ENCODE measurements at places on chromosomes 13 and 19.

- DNase-seq, result peak; percentile 11
Measured at GRCh38 chr13:42333613-42334328, 61.8 kb downstream of the AKAP11 start.

DNA sequence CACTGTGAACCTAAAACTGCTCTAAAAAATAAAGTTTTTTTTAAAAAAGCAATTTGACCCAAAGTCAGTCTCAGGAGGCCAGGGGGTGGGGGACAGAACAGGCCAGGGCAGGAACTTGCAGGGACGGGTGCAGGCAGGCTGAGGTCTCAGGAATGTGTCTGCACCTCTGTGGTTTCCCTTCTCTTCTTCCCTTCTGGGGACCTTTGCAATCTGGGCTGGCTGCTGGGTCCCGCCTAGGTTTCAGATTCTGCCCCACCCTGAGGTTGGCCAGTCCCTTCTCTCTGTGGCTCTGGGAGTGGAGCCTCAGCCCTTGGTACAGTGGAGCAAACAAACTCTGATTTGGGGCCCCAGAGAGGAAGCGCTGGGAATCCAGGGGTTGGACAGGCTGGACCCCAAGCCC, 5.3 kb upstream of the F2RL3 start:
- no peak for DNase-seq

DNA sequence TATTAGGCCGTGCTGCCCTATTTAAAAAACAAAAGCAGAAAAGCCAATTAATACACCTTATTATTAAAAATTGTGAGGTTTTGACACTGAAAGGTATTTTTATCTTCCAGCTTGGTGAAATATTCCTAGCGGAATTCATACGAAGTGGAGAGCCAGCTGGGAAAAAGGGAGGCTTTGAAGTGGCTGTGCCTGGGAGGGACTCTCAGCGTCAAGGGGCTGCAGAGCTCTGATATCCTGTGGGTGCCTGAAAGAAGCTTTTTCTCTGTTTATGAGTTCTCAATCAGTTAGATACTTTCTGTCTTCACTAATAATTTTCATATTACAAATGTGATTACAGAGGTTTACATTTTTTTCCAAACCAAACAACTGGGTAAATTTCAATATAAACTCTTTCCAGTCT, 140.2 kb upstream of the MIR17HG start:
- no peak for DNase-seq

DNA sequence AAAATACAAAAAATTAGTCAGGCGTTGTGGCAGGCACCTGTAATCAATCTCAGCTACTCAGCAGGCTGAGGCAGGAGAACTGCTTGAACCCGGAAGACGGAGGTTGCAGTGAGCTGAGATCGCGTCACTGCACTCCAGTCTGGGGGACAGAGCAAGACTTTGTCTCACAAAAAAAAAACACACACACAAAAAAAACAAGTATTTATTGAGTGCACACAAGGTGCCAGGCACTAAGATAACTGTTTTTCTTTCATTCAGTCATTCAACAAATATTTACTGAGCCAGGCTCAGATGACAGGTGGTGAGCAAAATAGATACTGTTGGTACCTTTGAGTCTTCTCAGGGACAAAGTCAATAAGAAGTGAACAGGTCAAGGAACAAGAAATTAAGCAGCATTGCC, 6.3 kb downstream of the CIB3 start:
- no peak for DNase-seq

- DNase-seq, result no peak
Measured at GRCh38 chr13:40318366-40318765, 348.1 kb downstream of the FOXO1 start.

DNA sequence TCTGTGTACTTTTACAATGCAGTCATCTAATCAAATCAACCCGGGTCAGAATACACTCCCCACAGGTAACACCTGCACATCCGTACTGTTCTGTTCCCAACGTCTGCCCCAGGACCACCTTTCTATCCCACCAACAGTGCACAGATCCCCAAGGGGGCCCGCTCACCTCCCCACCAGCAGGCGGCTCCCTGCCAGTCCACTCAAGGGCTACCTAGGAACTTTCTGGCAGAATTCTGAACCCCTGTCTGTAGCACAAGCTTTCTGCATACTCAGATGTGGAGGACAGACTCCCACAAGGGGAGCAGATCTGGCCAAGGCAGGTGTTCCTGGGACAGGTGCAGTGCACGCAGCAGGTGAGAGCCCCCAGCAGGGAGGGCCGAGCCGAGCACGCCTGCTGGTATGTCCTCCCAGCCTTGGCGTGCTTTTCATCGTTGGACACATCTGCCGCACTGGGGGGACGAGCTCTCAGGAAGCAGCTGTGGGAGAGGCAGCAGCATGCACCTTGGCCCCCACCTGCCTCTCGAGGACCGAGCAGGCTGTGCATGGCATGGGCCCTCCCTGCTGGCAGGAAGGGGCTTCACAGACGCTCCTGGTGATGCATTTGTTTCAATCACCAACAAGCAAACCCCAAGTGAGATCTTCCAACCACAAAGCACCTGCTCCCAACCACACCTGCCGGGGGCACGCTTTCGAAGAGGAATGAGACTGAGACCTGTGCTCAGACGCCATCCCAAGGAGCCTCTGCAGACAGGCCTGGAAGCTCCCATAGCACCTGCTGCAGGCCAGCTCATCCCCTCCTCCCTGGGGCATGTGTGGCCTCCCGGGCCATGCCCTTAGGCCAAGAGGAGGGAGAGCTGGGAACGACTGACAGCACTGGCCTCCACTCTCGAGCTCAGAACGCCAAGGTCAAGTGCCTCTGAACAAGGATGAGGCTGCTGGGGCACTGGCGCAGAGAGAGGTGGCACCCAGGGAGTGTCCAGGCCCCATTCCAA, 35.9 kb downstream of the RAB20 start:
- DNase-seq, result no peak

GRCh38 chr19:2500841-2501261, 24.9 kb downstream of the GADD45B start:
- DNase-seq, result no peak

- no peak for DNase-seq
Measured at GRCh38 chr13:59259165-59260000, 904.3 kb downstream of the DIAPH3 start.

DNA sequence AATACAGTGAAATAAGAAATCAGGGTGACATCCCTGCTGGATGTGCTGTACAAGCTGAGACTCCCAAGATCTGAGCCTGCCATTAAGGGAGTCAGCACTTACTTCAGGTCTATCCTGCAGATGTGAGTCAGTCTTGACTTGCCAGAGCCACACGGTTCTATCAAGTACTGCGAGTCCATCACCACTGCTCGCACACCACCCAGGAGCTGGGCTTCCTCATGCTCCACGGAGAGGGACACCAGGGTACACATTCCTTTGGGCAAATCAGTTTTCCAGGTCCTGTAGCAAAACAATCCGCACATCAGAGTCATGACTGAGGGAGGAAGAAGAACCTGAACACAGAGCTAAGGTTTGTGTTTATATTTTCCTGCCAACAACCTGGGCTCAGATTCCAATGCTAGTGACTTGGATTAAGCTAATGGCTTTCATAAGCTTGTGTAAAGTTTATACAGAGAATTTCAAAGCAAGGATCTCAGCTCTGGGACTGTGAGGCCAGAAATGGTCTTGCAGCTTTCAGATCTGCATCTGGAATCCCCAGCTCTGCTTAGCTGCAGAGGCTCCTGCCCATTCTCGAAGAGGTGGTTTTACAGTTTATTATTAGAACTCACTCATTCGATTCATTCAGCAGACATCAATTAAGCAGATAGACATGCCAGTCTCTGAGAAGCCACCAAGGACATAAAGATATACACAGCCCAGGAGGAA, 90.6 kb downstream of the KL start:
- no peak for DNase-seq

- no peak for DNase-seq
Measured at GRCh38 chr19:43597876-43598275, 1.5 kb downstream of the ZNF576 start.

DNA sequence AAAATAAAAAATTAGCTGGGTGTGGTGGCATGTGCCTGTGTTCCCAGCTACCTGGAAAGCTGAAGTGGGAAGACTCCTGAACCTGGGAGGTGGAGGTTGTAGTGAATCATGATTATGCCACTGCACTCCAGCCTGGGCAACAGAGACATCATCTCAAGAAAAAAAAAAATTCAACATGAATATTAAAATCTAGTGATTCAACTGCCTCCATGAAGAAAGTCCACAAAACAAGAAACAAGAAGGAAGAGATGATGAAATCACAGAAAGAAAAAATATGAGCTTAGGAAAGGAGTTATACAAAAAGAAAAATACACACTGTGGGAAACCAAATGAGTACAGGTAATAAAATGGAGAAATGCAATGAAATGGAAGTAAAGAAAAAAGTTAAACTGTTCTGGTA, 99.6 kb upstream of the SIAH3 start:
- DNase-seq, result no peak

GRCh38 chr19:36747750-36748149, 24.9 kb downstream of the ZNF850 start:
- DNase-seq, result no peak

GRCh38 chr13:109977212-109977968, 191.0 kb upstream of the IRS2 start:
- no peak for DNase-seq

DNA sequence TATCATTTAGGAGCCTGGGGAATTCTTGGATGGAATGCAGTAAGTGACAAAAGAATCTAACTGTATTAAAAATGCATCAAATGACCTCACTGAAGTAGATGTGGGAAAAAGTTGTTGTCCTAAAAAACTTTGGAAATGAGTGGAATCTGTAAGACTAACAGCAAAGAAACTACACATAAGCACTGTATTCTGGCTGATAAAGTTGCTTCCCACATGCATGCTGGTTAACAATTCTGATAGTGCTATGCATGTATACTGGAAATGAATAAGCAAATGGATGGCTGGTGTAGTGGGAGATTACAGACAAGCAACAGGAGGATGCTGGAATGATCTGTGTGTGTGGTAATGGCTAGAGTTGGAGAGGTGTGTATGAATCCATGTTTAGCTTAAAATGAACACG, 138.5 kb downstream of the FOXO1 start:
- no peak for DNase-seq

DNA sequence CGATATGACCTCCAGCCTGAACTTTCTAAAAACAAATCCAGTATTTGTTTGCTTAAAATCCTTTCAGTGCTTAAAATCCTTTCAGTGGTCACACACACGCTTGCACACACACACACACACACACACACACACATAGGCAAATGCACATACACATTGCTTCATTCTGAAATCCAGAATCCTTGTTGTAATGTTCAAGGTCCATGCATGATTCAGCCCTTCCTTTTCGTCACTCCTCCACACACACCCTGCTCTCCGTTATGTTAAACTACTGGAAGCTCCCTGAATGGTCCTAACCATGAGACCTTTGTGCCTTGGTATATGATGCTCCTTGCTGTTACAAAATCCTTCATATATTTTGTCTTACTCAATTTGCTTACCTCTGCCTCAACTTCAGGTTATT, 44.9 kb downstream of the SERTM1 start:
- DNase-seq, result no peak

GRCh38 chr13:80399340-80400163, 58.6 kb upstream of the SPRY2 start:
- DNase-seq, result no peak

DNA sequence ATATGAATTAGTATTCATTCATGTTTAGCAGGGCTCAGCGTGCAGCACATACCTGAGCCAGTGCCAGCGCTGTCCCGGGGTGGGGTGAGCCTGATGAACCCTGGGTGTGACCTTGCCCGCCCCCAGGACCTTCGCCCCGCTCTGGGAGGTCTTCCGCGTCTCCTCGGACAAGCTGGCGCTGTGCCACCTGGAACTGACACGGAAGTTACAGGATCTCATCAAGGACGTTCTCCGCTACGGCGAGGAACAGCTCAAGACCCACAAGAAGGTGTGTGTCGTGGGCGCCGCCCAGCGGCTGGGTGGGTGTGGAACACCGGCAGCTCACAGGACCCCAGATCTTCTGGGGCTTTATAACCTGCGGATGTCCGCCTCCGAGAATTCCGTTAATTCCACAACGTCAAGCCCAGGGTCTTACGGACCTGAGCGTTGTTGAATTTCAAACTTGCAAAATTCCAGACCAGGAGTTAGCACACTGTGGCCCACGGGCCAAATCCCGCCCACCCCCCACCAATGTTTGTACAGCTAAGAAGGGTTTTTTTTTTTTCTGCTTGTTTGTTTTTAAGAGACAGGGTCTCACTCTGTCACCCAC, 15.4 kb downstream of the FCHO1 start:
- peak; percentile 29 for DNase-seq

DNA sequence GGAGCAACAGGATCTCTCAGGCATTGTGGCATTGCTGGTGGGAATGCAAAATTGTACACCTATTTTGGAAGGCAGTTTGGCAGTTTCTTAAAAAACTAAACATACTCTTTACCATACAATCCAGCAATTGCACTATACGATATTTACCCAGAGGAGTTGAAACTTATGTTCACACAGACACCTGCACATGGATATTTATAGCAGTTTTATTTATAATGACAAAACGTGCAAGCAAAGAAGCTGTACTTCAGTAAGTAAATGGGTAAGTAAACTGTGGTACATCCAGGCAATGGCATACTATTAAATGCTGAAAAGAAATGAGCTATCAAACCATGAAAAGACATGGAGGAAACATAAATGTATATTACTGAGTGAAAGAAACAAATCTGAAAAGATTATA, 71.6 kb upstream of the UBAC2 start:
- no peak for DNase-seq

GRCh38 chr13:44713788-44714469, 137.8 kb upstream of the TSC22D1 start:
- no peak for DNase-seq

DNA sequence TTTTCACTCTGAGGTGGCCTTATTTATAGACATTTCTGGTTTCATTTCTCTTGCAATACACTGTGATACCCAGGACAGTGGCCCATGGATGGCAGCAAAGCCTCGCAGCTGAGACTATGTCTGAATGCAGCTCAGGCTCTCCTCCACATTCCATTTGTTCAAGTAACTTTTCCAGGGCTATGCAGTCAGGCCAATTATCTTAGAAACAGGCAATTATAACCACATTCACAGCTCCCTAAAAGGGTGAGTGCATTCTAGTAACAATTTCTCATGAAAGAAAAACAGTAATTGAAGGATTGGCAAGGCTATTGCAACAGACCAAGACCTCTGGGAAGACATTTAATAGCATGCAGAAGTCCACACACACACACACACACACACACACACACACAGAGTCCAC, 264.0 kb downstream of the TBC1D4 start:
- no peak for DNase-seq

- DNase-seq, result no peak
Measured at GRCh38 chr19:5586300-5587070, 18.7 kb upstream of the TINCR start.

Measured in K562 (cell line).